Effector memory CD8-positive, alpha-beta T cell (primary cell): ENCODE measurements at places on chromosomes 3 and 15.

DNA sequence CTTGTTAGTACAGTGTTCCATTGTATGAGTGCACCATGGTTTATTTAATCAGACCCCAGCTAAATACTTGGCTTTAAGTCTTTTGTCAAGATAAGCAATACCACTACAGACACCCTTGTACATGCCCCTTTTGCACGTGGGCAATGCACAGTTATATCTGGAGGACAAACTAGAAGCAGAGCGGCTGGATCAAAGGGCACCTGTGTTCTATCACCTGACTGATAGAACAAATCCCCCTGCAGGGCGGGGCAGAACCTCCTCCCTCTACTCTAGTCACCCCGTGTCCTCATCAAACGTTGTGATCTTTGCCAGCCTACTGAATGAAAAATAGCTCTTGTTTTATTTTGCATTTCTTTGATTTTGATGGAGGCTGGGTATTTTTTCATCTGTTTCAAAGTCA is 314.9 kb downstream of the TLE3 start:
- no peak for DNase-seq

- no peak for DNase-seq
Measured at GRCh38 chr3:113914646-113915045, 33.2 kb upstream of the ZDHHC23 start.

DNA sequence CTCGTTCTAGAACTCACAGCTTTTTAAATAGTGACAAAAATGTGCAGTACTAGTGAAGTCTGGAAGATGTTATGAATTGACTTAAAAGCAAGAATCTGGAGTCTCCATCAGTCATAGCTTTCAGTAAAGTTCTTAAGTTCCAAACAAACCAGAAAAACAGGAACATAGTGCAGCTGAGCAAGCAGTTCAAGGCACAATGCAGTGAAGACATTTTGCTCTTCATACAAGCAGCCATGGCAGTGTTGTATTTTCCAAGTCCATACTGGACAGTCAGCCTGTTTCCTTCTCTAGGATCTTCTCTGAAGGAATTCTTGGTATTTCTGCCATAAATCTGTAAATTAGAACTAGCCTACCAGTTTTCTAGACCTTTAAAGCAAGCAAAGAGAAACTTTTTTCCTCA is 90.5 kb downstream of the LRRC28 start:
- no peak for DNase-seq

DNA sequence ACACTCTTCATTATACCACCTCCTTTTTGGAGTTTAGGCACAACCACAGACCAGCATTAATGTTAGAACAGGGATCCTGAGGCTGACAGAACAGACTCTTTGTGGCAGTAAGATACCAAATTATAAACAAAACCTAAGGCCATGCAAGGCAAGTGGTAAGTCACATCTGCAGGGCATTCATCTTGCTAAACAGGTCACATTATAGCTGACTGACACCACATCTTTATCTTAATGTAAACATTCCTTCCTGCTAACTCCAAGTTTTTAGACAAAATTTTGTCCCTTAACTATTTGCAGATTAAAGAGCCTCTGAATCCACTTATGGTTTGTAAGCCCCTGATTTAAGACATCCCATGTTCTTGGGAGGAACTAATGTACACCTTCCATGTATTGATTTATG is 500.6 kb downstream of the PYDC2 start:
- no peak for DNase-seq

- no peak for DNase-seq
Measured at GRCh38 chr3:85304360-85304964, 345.7 kb downstream of the CADM2 start.

DNA sequence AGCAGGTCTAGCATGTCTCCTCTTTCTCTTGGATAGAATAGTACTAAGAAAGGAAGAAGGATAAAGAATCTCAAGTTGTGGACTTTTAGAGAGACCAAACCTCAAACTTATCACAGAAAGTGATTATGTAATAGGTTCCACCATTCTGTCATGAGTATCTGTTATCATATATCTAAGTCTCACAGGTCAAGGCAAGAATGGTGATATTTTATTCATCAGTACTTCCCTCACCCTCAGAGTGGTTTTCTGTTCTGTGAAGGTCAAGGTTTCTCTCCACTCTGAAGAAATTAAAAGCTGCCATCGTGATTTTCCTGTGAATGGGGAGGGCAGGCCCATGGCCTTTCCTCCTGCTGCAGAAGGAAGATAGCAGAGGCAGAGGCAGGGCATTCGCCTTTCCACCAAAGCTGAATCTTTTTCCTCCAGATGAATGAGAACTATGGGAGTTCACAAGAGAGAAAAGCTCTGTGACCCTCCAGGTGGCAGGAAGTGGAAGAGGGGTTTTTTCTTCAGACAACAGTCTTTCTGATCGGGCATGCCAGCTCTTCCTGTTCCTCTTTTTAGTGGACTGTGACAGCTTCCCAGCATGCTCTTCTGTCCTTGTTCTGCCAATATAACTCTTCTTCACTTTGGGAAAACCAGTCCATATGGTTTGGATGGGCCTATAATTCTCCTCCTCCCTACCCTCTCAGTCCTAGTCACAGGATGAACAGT is 37.1 kb upstream of the CCK start:
- DNase-seq, result no peak

- DNase-seq, result no peak
Measured at GRCh38 chr3:71078199-71078598, 505.3 kb downstream of the FOXP1 start.

- no peak for DNase-seq
Measured at GRCh38 chr3:55322638-55323037, 164.5 kb downstream of the WNT5A start.

- DNase-seq, result no peak
Measured at GRCh38 chr3:119657887-119658702, 2.3 kb downstream of the POPDC2 start.

DNA sequence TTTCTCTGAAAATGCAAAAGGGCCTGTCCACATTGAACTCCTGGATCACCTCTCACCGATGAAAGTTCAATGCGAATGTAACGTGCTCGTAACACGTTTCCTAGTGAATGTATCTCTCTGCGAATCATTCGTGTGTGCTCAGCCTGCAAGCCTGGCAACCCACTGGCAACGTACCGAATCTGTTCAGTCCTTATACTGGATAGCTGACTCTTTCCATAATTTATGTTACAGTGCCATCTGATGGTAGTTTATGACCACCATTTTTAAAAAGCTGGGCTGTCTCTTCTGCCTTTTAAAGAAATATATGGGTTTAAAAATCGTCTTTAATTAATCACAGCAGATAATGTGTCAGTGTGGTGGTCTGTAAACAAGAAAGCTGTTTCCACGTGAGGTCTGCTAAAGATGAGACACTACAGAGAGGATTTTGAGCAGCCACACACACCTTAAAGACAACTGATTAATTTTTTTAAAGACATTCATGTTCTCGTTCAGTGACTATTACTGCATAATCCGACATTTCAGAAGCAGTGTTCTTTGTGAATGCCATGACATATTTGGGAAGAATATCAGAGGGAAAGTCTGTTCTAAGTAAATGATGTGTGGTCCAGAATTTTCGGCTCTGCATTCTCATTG is 69.4 kb upstream of the FOXP1 start:
- no peak for DNase-seq

- DNase-seq, result no peak
Measured at GRCh38 chr3:184553385-184553784, 8.2 kb upstream of the EPHB3 start.

- DNase-seq, result no peak
Measured at GRCh38 chr3:16478516-16478915, 35.0 kb downstream of the RFTN1 start.

DNA sequence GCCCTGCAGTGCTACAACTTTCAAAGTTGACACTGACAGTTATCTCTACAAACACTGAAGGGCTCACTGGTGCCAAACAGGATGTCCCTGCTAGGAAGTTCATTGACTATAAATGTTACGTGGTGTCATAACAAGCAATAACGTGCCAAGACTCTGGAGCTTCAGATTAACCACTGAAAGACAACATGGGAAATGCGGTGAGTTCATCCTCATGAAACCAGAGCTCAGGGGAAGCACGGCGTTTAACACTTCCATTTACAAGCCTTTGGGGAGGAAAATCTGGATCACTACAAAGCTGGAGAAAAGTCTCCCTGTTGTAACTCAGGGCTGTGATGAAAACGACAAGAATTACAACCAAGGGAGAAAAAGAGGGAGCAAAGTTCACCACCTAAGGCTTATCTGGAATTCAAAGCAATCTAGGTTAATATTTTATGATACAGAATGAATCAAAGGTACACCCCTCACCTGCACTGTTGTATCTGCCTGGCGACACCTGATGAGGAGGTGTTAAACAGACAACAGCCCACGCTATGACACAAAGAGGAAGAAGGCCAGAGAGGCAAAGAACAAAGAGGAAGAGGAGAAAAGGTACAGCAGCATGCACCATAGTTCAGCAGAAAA is 27.0 kb downstream of the SHQ1 start:
- DNase-seq, result no peak

- no peak for DNase-seq
Measured at GRCh38 chr3:58190882-58191281, 19.9 kb downstream of the DNASE1L3 start.

GRCh38 chr15:27776501-27776900 is 322.6 kb downstream of the OCA2 start:
- DNase-seq, result no peak

DNA sequence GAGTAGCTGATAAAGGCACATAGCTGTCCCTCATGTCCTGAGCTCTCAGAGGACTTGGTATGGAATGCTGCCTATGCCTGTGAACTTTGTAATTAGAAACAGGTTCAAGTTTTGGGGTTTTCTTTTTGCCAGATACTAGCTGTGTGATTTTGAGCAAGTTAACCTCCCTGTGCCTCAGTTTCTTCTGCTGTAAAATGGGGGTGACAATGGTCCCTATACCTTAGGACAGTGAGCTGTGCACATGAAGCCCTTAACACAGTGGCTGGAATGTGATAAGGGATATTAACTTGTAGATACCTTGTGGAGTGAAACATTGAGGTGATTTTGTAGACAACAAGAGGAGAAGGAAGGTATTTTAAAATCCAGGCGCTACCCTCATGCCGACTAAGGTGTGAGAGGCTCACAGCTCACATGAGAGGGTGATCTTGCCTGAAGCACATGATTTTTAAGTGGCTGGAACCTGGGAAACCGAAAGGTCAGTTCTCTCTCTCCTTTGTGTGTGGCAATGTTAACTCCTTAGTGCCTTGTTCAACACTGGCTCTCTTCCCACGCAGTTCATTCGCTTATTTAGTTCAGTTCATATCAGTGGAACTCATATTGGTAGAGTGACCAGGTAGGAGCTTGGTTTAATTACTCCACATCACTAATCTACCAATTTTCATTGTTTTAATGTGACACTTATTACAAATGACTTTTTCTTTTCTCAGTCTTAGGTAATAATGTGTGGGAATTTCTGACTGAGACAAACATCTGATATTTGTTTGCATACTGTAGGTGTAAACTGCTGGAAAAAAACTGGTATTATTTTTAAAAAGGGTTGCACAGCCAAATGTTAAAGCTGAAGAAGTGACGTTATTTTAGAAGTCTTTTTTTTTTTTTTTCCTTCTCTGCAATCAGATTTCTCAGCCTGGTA is 236.2 kb downstream of the ITPR1 start:
- DNase-seq, result no peak

GRCh38 chr3:114218006-114218405 is 19.4 kb downstream of the ZNF80 start:
- DNase-seq, result no peak

DNA sequence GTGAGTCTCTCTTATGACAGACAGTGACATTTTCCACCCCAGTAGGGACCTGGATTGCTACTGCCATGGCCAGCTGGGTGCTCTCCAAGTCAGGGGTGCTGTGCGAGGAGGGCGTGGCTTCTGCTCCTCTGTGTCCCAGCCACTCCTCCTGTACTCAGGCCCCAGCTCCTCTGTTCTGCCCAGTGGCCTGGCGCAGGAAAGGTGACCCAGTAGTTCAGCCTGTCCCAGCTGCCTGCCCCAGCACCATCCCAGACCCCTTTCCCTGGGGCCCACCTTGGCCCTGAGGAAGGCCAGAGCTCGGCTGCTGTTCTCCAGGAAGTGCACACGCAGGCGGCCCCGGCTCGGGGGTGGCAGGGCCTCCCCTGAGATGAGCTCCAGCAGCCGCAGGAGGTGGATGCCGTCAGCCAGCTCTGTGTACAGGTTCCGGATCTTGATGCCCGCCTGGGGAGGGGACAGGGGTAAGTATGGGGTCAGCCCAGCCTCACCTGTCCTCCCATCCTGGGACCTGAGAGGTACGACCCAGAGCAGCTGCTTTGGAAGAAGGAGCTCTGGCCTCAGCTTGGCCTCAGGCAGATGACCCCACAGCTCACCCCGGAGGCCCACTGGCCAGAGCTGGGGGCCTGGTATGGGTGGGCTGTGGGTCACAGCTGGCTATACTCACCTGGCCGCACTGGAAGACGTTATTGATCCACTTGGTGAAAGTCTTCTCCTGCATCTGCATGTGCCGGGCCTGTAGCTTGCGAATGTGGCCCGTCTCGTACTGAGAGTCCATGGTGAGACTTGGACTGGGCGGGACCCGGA is 1.0 kb downstream of the SPTBN5 start:
- no peak for DNase-seq

GRCh38 chr3:100024520-100025303 is 89.6 kb downstream of the FILIP1L start:
- DNase-seq, result no peak

- DNase-seq, result no peak
Measured at GRCh38 chr3:59043391-59043790, 6.4 kb downstream of the CFAP20DC start.

GRCh38 chr15:31275331-31276262 is 51.0 kb upstream of the KLF13 start:
- no peak for DNase-seq

DNA sequence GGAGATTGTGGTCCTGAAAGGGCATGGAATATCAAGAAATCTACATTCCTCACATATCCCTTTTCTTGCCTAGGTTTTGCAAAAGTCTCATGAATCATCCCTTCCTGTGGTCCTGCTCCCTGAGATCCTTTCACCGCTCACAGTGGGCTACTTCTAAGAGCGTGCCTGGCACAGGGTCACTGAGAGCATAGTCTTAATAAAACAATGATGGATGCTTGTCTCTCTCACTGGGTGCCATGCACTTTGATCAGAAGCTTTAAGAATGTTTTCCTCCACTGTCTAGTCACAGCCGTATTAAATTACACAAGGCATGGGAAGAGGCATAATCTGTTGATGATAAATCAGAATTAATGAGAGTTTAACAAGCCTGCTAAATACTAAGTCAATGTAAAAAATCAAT is 269.7 kb upstream of the ATP10A start:
- no peak for DNase-seq

- DNase-seq, result no peak
Measured at GRCh38 chr15:51006336-51006985, 88.2 kb downstream of the TNFAIP8L3 start.

- DNase-seq, result peak; percentile 34
Measured at GRCh38 chr3:130894130-130894985, 474 bp downstream of the ATP2C1 start.

GRCh38 chr3:78855190-78855589 is 912.6 kb downstream of the ROBO1 start:
- no peak for DNase-seq

GRCh38 chr15:31082771-31083369 is 18.7 kb downstream of the TRPM1 start:
- DNase-seq, result no peak
